ENCODE measurements at places on chromosomes 3 and 15.

DNA sequence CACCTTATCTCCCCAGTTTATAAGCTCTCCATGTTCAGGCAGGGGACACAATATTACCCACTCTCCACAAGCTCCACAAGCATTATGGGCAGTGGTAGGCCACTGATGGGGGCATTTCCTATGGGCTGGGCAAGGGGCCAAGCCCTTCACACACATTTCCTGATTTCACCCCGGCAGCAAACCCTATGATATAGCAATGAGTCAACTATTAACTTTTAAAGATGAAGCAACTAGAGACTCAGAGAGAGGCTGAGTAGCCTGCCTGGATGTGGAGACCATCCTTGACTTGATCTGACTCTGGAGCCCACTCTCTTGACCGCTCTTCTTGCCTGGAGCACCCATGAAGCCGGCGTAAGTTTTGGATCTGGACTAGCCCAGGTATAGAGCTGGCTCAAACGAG, 27.4 kb downstream of the FOXL2NB start:
- DNase-seq: no peak

DNA sequence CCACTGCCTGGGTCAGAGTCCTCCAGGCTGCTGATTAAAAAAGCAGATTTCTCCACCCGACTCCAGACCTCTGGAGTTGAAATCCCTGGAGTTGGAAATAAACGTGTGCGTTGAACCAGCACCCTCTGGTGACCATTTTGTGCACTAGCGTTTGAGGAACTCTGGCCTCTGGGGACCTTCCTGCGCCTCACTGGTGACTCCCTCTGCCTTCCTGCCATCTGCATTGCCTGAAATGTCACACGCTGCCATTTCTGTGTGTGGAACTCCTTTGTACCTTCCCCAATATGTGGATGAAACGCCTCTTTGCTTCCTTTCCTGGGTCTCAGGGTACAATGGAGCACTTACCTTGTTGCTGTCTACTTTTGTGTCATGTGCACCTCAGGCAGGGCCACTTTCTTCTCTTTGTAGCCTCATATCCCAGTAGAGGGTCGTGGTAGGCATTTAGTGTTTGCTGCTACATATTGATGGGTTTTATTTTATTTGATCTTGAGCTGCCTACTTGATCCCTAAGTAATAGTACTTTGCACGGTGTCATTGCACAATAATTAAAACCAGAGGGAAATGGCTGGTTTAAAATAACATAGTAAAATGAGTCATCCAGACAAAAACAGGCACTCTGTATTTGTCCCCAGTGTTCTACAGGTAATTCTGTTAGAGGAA, 56.8 kb downstream of the GPR171 start:
- DNase-seq: peak; percentile 89

- DNase-seq: no peak
Observed at GRCh38 chr15:86018679-86019078, 61.0 kb upstream of the AGBL1 start.

GRCh38 chr3:123667784-123668183, 82.9 kb upstream of the HACD2 start:
- DNase-seq: peak; percentile 51

DNA sequence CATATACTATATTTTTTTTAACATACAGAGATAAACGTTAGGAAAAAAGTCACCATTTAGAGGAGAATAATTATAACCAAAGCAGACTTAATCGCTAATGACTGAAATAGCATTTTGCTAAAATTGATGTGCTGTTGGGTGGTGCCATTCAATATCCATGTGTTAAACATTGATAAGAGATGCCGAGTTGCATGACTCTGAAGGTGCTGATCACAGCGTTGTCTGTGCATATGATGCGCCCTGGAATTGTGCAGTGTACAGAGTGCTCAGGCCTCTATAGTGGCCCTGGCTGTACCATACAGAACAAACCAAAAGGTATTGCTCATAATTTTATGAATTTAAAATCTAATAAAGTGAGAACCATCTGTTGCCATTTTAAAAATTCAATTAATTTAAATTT, 168.3 kb downstream of the MEIS2 start:
- no peak for DNase-seq

GRCh38 chr3:181311186-181311585, 321.6 kb upstream of the DNAJC19 start:
- no peak for DNase-seq

DNA sequence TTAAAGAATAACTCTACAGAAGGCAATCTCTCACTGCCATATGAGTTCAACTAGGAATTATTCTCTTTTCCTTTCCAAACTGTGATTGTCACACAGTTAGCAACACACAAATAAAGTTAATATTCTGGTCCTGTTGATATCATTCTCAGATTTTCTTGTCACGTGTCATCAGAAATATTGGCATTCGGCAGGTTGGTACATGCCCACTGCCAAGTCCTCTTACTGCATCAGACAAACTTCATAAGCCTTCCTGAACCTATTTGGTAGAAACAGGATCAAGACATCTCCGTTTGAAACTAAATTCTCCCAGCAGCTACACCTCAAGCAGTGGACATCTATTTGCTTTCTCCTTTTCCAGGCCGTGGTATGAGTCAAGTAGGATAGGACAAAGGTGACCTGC, 177.9 kb upstream of the SOX2 start:
- DNase-seq: no peak

GRCh38 chr3:180246688-180247195, 210.0 kb upstream of the PEX5L start:
- no peak for DNase-seq

DNA sequence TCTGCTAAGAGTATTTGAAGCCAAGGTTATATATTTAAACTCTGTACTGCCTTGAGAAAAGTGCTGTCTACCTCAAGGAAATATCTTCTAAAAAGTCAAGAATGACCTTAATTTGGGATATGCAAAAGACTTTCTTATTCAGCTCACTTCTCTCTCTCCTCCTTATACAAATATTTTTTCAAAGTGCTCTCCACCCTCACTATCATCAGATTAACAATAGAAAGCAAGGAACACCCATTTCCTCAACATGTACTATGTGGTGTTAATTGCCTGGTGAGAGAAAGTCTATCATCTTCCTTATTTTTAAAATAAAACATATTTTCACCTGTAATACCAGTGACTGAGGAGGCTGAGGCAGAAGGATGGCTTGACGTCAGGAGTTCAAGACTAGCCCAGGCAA, 44.4 kb upstream of the RSL24D1 start:
- no peak for DNase-seq

DNA sequence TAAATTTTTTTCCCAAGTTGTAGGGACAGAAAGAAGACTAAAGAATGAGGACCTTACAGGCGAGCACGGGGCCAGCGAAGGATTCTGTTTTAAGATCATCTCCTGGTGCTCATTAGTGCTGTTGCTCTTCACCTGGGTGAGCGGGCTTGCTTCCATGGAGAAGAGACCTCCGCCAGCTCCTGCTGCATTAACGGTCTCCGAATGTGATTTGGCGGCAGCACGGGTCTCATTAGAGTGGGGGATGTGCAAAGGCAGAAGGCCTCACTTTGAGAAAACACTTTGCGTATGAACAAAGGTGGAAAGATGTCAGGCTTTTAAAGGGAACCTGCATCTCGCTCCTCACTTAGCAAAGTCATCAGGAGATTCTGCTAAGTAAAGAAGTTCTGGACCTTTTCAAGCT, 753.4 kb upstream of the CFAP20DC start:
- no peak for DNase-seq

DNA sequence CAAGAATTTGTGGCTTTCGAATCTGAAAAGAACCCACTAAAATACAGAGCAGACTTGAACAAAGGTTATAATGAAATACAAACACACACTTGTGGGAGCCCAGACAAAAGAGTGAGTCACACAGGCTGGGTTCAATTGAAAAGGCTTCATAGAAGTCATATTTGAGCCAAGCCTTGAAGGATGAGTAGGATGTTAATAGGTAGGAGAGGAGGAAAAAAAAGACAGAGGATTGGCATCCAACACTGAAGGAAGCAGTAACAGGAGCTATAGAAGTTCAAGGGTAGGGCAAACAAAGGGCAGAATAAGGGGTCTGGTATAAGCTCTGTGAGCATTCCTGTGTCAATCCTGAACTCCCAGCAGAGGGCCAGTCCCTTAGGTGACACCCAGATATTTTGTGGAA, 325.4 kb downstream of the FOXP1 start:
- DNase-seq: no peak

DNA sequence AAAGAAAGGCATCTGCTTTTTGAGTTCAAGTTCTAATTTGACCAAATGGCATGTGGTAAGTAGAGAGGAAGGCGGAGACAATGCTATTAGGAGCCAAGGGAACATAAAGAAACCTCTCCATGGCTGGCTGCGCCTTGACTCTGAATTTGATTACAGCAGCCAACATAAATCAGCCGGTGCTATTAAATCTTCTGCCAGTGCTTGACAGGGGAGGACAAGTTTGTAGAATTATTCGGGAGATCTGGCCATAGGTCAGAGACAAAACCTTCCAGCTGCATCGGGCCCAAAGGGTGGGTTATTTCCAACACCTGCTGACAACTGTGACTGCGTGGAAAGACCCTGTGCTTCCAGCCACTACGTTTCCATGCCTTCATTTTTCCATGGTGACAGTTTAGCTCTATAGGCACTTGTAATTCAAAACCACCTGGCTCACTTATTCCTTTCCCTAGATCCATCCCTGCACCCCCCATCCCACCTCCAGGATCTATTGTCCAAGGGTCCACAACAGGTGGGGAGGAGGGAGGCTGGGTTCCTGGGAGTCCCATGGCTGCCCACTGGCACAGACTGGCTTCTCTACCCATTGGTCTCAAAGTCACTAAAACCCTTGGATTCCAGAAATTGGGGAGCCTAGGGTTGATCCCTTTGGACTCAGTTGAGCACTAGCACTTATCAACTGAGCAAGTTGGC, 15.9 kb downstream of the COLQ start:
- DNase-seq: no peak

DNA sequence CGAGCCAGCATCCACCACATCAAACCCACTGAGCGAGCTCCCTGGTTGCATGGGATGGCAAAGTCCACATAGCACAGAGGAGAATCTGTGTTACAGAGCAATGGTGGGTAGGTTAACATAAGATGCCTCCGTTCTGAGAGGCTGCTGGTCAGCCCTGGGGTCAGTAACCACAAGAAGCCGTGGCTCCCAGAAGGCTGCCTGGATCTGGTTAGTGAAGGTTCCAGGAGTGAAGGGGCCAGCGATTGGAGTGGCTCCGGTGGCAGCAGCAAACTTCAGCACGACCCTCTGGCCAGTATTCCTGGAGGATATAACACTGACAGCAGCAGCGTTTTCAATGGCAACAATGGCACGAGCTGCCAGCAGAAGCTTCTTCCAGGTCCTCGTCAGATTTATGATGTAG, 18.4 kb upstream of the PIGZ start:
- no peak for DNase-seq

DNA sequence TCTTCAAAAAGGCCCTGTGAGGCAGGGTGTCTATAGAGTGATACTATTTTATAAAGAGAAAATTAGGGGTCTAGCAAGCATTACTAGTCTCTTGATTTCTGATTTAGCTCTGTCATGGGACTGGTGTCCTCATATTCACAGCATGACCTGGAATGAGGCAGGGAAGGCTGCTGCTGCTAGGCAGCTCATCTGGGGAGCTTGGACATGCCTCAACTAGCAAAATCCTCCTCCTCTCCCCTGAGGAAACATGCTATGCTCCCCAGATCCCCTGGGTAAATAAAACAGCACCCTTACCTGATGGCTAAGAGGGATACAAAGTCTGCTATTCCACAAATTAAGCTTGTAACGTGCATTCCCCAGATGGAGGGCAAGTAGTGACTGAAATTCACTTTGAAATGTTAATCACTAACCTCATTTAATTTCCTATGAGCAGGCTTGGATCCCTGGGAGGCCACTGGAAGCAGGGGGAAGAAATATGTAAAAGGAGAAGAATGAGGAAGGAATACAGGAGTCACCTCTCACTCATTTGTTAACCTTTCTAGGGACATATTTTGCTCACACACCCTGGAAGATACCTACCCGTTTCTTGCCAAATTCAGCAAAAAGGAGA, 709.4 kb downstream of the SQOR start:
- DNase-seq: no peak

Measured in muscle of leg (tissue), 16 donors.